Uterus (tissue), 4 donors: ENCODE measurements at places on chromosomes 12 and 14. TPM values are rescaled to one million over a fixed set of nuclear protein-coding genes. Genes with fewer than 3 reads are reported as not detected.

- no peak for DNase-seq
Measured at GRCh38 chr14:20458031-20458789, 3.0 kb downstream of the PIP4P1 start.

GRCh38 chr14:104103061-104103445 is 17.6 kb downstream of the ASPG start:
- no peak for DNase-seq

SLC25A47 gene
- not detected for total RNA-seq

GRCh38 chr12:7146228-7146627 is 16.1 kb downstream of the CLSTN3 start:
- no peak for DNase-seq

- DNase-seq, result no peak
Measured at GRCh38 chr12:7868391-7868790, 4.3 kb downstream of the SLC2A14 start.

ACOT6 gene
- total RNA-seq, result not detected

GRCh38 chr12:127241072-127241817 is 1025.7 kb upstream of the TMEM132C start:
- DNase-seq, result no peak

GRCh38 chr12:65663648-65664047 is 160.6 kb upstream of the HMGA2 start:
- no peak for DNase-seq

DNA sequence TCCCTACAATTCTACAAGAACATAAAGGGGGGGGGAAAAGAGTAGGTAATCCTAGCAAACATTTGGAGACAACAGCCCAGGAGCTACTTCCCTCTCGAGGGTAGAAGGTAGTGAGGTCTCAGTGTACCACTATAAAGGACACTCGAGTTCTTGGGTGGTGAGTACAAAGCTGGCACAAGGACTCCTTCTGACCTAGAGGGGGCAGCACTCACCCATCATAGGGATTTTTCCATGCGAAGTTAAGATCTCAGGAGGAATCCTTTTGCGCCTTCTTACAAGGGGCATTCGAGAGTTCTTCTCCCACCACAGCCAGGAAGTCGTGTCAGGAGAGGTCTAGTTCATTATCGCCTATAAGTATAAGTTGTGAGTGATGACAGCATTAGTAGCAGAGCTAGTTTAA is 200.2 kb upstream of the RBM19 start:
- peak; percentile 19 for DNase-seq

DNA sequence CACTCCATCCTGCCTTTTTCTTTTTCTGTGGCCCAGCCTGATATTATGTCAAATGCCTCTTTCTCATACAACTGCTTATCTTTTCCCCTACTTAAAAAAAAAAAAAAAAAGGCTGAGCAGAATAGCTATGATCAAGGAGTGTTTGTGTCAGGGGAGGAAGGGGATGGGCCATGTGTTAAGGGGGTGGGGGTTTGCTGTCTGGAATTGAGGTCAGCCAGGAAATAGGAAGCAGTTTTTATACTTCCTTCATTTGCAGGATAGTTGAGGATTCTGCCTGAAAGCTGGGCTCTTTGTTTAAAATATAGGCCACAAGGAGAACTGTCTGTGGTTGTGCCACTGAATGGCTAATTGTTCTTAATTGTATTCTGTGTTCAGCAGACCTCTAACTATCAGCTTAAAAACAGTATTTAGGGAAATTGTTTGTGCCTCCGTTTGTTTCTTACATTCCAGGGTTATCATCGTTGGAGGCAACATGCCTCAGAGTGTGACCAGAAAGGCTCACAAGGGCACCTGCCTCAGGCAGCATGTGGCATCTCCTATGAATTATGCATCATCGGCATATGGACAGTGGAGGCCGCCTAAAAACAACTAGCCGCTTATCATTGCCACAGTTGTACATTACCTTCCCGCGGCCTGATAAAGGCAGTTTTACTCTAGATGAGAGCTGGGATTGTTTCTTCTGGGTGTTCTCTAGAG is 96.0 kb downstream of the SRGAP1 start:
- DNase-seq, result no peak

LARP4 gene
- 15.9 TPM for total RNA-seq

DNA sequence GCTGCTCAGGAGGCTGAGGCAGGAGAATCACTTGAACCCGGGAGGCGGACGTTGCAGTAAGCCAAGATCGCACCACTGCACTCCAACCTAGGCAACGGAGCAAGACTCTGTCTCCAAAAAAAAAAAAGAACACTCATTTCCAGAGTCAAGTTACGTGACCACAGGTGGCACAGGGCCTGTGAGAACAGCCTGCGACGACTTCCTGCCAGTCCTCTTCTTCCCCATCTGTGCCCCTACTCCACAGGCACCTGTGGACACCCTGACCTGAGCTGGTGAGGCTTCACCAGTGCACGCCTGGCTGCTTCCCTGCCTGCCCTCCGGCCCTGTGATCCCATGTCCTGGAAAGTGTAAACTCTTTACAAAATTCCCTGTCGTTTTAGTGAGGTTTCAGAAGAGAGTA is 77.7 kb downstream of the PPP2R5C start:
- no peak for DNase-seq
